ENCODE measurements at places on chromosomes 11 and 22.

GRCh38 chr11:1968454-1969002, 21.4 kb downstream of the MRPL23 start:
- H3K4me3 ChIP-seq = no peak overlapping the region
- DNase-seq = peak; percentile 46
- H3K4me1 ChIP-seq = no peaks in the 10 kb centered on the region
- H3K27ac ChIP-seq = no peak overlapping the region
- no peaks in the 10 kb centered on the region for H3K36me3 ChIP-seq
- no peaks in the 10 kb centered on the region for H3K27me3 ChIP-seq

DNA sequence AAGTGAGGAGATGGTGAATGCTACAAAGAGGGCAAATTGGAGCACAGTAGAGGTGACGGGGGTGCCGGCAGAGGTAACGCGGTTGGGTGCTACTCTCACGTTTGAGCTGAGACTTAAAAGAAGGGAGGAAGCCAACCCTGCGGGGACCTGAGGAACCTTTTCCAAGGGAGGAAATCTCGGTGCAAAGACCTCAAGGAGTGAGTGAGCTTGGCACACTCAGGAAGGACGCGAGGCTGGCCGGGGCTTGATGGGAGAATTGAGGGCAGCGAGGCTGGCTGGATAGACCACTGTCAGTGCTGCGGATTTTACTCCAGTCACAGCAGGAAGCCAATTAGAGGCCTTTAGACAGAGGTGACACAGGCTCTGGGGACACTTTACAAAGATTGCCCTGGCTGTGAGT, 25.0 kb downstream of the TSKU start:
- no peaks in the 10 kb centered on the region for H3K36me3 ChIP-seq
- no peak overlapping the region for H3K27ac ChIP-seq
- H3K4me1 ChIP-seq = peaks cover 40% of the 10 kb centered on the region
- DNase-seq = peak; percentile 66
- no peaks in the 10 kb centered on the region for H3K27me3 ChIP-seq

DNA sequence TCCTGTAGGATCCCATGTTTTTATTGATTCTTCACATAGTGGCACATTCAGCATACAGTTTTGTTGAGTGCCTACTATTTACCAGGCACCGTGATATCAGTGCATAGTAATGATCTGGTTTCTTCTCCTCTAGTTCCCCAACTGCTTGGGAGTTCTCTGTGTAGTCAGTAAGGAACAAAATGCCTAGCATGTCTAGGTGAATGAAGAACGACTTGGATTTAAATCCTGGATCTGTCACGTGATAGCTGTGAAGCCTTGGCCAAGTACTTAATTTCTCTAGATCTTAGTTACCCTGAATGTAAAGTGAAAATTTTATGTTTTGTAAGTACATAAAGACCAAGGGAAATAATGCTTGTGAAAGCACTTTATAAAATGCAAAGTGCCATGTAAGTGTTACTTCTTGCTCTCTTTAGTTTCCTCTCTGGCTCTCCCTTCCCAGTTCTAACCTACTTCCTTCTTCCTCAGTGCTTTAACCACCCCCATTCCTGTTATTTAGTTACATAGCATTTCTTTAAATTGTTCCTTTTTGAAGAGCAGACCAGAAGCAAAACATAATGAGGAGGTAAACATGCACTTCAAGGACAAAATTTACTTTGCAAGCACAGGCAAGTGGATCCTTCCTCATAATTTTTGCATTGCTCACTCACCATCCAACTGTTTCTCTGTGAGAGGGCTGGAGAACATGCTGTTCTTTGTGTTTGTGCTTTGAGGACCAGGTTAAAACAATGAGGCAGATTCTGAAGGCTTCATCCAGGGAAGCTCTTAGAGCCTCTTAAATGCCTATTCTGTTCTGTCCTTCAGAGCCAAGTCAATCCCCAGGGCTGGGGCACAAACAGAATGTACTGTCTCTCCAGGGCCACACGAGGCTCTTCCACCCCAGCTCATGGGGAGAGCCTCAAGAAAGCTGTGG, 353.9 kb upstream of the TENM4 start:
- no peak overlapping the region for H3K27ac ChIP-seq
- H3K27me3 ChIP-seq = no peaks in the 10 kb centered on the region
- H3K36me3 ChIP-seq = no peaks in the 10 kb centered on the region
- H3K4me3 ChIP-seq = no peak overlapping the region

DNA sequence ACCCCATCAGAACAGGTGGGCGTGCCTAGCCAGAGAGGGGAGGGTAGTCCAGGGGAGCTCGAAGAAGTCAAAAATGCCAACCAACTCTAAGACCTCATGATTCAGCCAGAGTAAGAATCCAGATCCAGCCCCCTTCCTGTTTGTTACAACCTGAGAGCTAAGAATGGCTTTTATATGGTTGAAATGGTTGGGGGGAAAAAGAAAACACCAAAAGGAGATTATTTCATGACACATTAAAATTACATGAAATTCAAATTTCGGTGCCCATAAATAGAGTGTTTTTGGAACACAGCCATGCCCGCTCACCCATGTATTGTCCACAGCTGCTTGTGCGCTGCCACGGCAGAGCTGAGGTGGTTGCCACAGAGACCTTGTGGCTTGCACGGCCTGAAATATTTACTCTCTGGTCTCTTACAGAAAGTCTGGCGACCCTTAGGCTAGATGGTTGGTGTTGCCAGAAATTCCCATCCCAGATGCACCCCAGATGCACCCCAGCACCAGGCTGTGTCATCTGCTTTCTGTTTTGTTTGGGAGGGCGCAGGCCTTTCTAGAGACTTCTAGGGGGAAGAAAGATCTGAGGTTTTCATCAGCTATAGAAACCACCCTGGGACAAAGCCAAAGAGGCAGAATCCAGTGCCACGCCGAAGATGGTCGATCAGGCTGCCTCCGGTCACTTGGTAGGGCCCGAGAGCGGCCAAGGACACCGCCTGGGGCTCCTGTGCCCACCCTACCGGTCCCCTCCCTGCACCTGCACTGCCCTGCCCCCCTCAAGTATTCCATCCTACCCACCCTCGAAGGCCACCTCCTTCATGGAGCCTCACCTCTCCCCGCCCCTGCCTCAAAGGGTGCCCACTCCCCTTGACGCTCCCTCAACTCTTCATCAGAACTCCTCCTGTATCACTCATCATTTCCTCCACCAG, 80.2 kb downstream of the DSCAML1 start:
- H3K27me3 ChIP-seq = peaks cover 12% of the 10 kb centered on the region
- H3K27ac ChIP-seq = no peak overlapping the region
- no peaks in the 10 kb centered on the region for H3K4me1 ChIP-seq
- H3K36me3 ChIP-seq = no peaks in the 10 kb centered on the region
- no peak overlapping the region for H3K4me3 ChIP-seq
- no peak for DNase-seq

GRCh38 chr11:29019960-29020683, 911.9 kb downstream of the METTL15 start:
- no peak overlapping the region for H3K4me3 ChIP-seq
- H3K36me3 ChIP-seq = no peaks in the 10 kb centered on the region
- H3K27me3 ChIP-seq = no peaks in the 10 kb centered on the region
- H3K4me1 ChIP-seq = peaks cover 20% of the 10 kb centered on the region

- peaks cover 30% of the 10 kb centered on the region for H3K27me3 ChIP-seq
- no peak for DNase-seq
- H3K36me3 ChIP-seq = no peaks in the 10 kb centered on the region
- H3K4me1 ChIP-seq = no peaks in the 10 kb centered on the region
- no peak overlapping the region for H3K27ac ChIP-seq
Measured at GRCh38 chr11:79546351-79546750, 105.5 kb upstream of the TENM4 start.

Data from osteocyte (in vitro differentiated cells).